ENCODE measurements at places on chromosomes 16 and 17.

DNA sequence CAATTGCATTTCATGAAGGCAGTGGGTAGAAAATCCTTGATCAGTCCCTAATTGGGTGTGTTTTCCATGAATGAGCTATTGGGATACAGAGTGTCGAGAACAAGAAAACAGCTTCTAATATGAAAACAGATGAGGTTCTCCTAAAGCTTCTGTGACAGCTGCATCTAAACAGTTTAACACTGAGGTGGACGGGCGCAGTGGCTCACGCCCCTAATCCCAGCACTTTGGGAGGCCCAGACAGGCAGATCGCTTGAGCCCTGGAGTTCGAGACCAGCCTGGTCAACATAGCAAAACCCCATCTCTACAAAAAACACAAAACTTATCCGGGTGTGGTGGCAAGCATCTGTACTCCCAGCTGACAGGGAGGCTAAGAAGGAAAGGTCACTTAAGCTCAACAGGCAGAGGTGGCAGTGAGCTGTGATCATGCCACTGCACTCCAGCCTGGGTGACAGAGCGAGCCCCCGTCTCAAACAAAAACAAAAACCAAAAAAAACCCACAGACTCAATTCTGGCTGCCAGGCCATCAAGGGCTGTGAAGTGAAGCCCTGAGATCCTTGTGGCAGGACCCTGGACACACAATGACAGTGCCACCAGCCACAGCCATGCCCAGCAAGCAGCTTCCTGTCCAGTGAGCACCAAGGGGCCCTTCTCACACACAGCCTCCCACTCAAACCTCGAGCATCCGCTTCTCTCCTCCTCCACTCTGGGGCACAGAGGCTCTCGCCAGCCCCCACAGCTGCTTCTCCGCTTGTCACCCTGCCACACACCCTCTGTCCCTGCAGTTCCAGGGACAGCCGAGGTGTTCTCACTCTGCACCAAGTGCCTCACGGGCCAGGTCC, 44.0 kb downstream of the ANKRD11 start:
- no peak for DNase-seq

- no peak for DNase-seq
Observed at GRCh38 chr17:15260376-15261257, 4.5 kb downstream of the PMP22 start.

GRCh38 chr17:81009136-81009535, 17.5 kb downstream of the CHMP6 start:
- no peak for DNase-seq

- no peak for DNase-seq
Observed at GRCh38 chr17:55606488-55606815, 95.2 kb upstream of the SMIM36 start.

GRCh38 chr17:2110436-2110835, 55.5 kb downstream of the HIC1 start:
- no peak for DNase-seq

DNA sequence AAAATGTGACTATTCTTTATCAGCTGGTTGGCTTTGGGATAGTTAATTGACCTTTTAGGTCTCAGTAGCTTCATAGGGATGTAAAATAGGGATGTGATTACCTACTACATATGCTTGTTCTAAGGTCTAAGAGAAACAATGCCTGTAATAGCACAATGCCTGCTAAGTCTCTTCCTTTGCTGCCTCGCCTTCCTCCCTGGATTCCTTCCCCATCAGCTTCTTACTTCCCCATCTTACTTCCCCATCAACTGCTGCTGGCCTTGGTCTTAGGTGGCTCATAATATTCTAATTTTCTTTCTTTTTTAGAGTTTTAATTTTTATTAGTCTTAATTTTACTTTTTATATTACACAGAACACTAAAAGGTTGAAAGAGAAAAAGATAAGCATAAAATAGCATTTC, 59.2 kb upstream of the GOT2 start:
- no peak for DNase-seq

GRCh38 chr16:80303691-80304090, 237.1 kb upstream of the DYNLRB2 start:
- no peak for DNase-seq

DNA sequence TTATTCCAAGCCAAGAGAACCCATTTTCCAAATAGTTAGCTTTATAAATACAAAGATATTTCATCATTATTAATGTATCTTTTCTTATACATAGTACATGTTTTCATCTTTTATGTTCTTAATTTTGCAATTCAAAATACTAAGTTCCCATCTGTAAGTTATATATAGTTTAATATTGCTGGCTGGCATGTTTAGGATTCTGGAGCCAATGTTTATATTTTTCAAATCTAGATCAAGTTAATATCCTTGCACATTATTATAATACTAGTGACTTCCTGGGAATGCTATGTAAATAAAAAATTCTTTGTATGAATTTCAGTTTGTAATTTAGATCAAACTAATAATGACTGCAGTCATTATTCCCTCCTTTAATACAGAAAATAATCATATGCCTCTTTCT, 189.7 kb downstream of the CNTNAP4 start:
- DNase-seq, result no peak

GRCh38 chr16:15899538-15900100, 11.2 kb upstream of the CEP20 start:
- DNase-seq, result no peak

- DNase-seq, result no peak
Observed at GRCh38 chr17:63954402-63955063, 18.2 kb downstream of the SCN4A start.

DNA sequence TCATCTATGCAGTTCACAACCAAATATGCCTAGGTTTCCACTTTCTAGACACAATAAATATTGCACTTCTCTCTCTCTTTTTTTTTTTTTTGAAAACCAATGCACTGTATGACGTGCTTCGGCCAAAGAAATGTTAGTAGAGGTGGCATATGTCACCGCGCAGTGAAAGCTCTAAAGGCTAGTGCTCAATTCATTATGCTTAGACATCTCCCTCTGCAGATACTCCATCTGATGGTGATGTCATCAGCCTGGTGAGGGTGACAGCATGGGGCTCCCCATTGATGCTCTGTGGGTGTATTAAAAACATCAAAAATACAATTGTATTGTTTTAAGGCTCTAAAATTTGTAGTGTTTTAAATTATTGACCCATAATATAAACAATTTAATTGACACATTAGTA, 608.8 kb upstream of the C16orf82 start:
- DNase-seq, result no peak

GRCh38 chr16:9135797-9136196, 44.4 kb downstream of the HAPSTR1 start:
- DNase-seq, result no peak

- DNase-seq, result no peak
Observed at GRCh38 chr17:18344021-18344420, 19.3 kb downstream of the SHMT1 start.

GRCh38 chr17:40329839-40330794, 21.1 kb downstream of the RARA start:
- no peak for DNase-seq

Measured in stimulated activated CD8-positive, alpha-beta memory T cell treated with anti-CD3 and anti-CD28 coated beads, Interleukin-15, amount 100 ng/mL, for 1 hour (primary cell).